Ovary (tissue), 10 donors: ENCODE measurements at places on chromosomes 4 and X. TPM values are rescaled to one million over a fixed set of nuclear protein-coding genes. Genes with fewer than 3 reads are reported as not detected.

Gene TNIP2
- 37.8 TPM for total RNA-seq

DNA sequence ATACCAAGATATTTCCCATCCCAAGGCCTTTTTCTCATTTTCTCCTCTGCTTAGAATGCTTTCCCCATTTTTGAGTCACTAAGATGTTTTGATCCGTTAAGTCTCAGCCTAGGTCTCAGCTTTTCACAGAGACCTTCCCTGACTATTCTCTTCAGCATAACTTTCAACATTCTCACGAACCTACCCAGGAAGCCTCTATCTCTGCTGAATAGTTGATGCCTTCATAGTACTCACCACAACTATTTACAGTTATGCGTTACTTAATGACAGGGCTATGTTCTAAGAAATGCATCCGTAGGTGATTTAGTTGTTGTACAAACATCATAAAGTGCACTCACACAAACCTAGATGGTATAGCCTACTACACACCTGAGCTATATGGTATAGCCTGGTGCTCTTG, 64.5 kb downstream of the ARL9 start:
- no peak for DNase-seq

- no peak for DNase-seq
These were observed 39.5 kb upstream of the CD40LG start for GRCh38 chrX:136608295-136608933.

DNA sequence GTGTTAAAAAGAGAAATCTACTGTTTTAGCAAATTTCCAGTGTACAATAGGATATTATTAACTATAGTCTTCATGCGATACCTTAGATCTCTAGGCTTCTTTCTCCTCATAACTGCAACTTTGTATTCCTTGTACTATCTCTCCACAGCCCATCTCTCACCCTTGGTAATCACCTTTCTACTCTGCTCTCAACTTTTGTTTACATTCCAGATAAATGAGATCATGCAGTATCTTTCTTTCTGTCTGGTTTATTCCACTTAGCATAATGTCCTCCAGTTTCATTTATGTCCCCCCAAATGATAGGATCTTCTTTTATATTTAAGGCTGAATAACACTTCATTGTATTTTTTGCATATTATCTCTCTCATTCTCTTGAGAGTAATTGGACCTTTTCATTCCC, 165.5 kb downstream of the HS3ST1 start:
- no peak for DNase-seq

Gene CT45A9
- total RNA-seq, result not detected

DNA sequence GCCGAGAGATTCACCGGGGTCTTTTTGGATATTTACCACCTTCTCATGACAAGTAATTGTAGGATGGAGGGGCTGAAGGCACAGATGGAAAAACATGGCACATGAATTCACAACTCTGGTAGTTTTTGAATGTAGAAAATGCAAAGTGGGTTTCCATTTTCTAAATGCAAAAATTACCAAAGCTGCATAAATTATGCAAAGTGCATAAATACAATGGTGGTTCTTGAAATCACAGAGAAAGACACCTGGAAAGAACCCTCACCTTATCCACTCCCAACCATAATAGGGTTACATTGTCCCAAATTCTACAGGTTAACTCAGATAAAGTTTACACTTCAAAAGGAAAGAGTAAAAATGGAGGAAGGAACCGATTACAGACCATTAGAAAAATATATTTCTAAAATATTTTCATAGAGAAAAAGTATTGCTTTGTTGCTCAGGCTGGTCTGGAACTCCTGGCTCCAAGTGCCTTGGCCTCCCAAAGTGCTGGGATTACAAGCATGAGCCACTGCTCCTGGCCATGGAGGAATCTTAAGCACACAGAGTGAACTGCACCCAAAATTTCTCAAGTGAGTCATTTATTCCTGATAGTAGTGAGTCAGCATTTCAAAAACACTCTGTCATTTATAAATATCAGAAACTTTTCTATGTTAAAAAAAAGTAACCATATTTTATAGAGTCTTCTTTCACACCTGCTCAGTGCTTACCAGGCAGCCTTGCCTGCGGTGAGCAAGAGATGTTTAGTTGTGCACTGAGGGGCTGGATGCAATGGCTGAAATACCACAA, 101.4 kb downstream of the FIP1L1 start:
- DNase-seq, result no peak

DNA sequence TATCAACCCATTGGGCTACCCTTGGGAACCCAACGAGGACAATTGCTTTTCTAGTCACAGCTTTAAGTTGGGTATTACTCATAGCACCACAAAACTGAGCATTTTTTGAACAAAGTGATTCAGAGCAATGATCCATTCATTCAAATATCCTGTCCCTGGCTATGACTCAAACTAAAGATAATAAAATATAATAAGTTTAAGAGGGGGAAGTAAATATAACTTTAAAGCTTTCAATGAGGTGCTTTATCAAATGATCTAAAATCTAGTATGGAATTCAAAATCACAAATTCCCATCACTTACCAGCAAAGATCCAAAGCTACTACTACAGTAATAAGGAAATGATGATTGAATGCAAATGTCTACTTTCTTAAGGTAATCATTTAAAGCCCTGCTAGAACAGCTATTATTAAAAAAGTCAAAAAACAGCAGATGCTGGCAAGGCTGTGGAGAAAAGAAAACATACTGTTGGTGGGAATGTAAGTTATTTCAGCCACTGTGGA, 39.8 kb upstream of the S100G start:
- DNase-seq, result no peak

DNA sequence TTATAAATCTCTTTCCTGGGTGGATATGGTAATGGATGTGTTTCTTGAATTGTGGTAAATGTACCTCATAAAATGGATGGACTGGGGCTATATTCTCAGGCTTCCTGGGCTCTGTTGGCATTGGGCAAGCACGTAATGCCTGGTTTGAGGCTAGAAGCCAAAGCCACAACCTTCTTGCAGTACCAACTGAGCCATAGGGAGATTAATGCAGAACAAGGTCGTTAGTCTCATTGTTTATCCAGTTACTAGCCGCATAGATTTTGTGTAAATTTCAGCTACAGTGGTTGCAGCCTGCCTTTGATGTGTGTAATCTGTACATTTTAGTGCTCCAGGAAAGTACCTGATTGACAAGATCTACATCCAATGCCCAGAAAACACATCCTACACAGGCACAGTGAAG, 7.2 kb upstream of the LEF1 start:
- no peak for DNase-seq
